ENCODE measurements at places on chromosomes 2 and 18.

GRCh38 chr18:12254136-12254819 is at the start of gene CIDEA:
Gene CIDEA, plus strand, starts transcription at chr18:12254361. Its CDS starts 23 bp downstream, at chr18:12254384.
- DNase-seq = no peak

DNA sequence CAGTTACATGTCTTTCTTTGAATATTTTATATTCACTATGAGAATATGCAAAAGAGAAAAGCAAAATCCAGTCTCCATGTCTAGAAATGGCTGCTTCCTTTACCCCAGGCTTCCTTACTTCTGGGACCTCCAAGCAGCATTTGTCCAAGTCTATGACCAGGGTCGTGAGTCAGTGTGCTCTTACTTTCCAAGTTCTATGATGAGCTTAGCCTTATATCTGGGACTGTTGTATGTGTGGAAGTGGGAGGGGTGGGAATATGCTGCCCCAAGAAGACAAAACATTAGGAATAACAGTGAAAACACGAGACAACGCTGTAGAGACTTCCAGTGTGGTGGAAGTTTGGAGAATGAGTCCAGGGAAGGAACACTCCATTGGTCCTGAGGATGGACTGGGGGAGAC is 21.2 kb upstream of the CHRNA1 start:
- DNase-seq = no peak

GRCh38 chr2:143850084-143850483 is 669.8 kb downstream of the ZEB2 start:
- no peak for DNase-seq

GRCh38 chr2:136393514-136393913 is 275.6 kb upstream of the CXCR4 start:
- no peak for DNase-seq

GRCh38 chr2:239825705-239825979 is 199.5 kb downstream of the NDUFA10 start:
- no peak for DNase-seq

All from stimulated activated CD4-positive, alpha-beta T cell treated with anti-CD3 and anti-CD28 coated beads, Interleukin-1b, Interleukin-23, amount 100 ng/mL, for 1 hour (primary cell).